ENCODE measurements at places on chromosomes 3 and 15. TPM values are rescaled to one million over a fixed set of nuclear protein-coding genes. Genes with fewer than 3 reads are reported as not detected.
A peak's percentile ranks its signal among the peaks of the same experiment; 100 is the strongest.

DNA sequence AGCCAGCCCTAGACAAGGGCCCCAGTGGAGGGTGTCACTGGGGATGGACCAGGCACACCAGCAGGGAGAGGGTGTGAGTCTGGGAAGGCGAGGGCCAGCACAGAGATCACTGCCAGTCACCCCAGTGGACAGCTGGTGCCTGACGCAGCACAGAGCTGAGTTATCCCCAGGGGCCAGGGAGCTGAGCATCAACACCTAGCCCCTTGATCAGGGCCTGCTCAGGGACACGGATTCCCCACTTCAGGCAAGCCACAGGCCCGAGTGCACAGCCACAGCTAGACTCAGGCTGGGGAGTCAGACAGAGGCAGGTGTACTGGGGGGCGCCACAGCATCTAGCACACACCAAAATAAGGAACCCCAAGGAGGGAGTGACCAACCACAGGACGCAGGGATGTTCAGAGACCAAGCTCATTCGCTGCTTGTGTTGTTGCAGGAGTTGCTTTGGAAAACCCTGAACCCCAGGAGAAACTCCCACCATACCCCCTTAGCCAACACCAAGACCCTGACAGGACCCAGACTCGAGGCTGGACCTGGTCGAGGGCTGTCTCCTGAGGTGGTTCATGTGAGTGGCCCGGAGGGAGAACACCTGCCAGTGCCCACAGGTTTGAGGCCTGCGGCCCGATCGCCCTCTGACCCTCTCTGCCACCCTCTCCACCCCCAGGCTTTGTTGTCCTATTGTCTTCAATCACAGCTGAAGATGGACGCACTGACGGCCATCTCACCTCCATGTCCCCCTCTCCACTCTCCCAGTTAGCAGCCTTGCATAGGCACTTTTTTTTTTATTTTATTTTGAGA, 146.8 kb downstream of the TPRA1 start:
- ATAC-seq = no peak

DNA sequence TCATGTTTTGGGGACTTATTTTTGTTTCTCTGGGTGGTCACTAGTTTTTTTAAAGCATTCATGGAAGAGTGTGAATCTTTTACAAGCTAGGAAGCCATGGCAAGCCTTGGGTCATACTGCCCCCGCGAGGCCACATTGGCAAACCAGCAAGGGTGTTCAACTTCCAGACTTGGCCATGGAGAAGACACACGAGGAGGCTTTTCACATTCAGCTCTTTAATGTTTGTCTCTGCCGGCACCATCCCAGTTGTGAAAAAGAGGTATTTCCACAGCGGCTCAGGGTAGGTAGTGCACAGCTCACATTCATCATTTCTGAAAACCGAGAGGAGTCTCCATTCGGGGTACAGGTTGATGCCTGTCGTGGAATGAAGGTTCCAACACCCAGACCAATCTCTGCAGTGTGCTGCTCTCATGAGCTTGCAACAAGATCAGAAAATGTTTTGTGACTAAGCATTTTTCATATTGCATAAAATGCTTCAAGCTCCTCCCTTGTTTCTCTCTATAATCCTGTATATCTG, 7.7 kb downstream of the CCR5 start:
- peak; percentile 51 for ATAC-seq

DNA sequence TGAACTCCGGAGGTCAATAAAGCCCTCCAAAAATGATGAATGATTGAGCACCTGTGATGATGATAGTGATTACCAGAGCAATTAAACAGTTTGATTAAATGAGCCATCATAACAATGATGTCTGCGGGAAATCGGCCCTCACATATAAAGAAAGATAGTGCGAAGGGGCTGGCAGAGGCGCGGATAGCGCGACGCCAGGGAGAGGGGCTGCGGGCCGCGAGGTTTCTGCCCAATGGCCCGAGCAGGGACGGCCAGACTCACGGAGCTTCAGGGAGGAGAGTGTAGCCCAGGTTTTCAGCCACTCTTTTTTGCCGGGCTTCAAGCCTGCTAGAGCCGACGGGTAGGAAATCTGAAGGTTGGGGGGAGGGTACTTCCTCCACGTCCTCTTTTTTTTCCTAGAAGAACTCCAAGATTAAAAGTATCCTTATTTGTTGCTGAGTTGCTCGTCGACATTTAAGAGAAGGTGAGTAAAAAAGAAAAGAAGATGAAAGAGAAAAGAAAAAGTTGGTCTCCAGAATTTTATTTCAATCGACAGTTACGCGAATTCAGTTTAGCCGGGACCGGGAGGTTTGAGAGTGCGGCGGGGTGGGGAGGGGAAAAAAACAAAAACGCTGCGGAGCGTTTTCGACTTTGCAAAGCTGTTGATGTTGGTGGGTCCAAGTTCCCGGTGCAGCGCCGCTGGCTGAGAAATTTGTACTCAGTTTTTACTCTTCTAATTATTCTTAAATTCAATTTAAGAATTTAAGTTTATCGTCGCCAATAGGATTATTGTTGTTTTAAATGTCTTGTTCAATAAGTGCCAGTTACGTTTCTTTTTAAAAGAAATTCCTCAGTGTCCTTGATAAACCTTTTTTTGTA, 2.2 kb upstream of the MEIS2 start:
- no peak for ATAC-seq

DNA sequence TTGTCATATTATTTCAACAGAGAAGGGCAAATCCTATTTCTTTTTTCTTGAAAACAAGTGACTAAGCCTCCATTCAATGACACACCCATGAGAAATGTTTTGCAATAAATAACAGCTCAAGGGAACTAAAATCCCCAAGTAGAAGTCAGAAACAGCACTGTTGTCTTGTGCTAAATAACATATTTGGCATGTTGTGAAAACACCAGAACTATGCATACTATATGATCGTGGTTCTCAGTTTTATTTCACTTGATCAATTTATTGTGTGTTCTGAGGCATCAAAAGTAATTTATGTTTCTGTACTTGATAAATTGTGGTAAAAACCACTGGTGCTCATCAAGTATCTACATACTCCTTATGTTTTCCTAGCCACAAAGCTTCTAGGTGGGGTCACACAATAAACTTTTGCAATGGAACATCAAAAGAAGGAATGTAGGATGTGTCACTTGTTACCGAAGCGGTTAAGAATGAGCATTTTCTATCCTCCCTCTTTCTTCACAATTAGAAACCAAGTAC, 691.7 kb upstream of the CBLB start:
- ATAC-seq = no peak

GRCh38 chr3:66010348-66010738, 28.4 kb downstream of the MAGI1 start:
- no peak for ATAC-seq

GRCh38 chr3:152040319-152040718, 166.9 kb downstream of the SUCNR1 start:
- no peak for ATAC-seq

GRCh38 chr3:37016903-37017302, 23.6 kb downstream of the MLH1 start:
- ATAC-seq = no peak

- ATAC-seq = no peak
These were observed 901.7 kb downstream of the PLOD2 start for GRCh38 chr3:145259166-145259880.

GRCh38 chr3:106420628-106421027, 551.8 kb upstream of the CBLB start:
- no peak for ATAC-seq

DNA sequence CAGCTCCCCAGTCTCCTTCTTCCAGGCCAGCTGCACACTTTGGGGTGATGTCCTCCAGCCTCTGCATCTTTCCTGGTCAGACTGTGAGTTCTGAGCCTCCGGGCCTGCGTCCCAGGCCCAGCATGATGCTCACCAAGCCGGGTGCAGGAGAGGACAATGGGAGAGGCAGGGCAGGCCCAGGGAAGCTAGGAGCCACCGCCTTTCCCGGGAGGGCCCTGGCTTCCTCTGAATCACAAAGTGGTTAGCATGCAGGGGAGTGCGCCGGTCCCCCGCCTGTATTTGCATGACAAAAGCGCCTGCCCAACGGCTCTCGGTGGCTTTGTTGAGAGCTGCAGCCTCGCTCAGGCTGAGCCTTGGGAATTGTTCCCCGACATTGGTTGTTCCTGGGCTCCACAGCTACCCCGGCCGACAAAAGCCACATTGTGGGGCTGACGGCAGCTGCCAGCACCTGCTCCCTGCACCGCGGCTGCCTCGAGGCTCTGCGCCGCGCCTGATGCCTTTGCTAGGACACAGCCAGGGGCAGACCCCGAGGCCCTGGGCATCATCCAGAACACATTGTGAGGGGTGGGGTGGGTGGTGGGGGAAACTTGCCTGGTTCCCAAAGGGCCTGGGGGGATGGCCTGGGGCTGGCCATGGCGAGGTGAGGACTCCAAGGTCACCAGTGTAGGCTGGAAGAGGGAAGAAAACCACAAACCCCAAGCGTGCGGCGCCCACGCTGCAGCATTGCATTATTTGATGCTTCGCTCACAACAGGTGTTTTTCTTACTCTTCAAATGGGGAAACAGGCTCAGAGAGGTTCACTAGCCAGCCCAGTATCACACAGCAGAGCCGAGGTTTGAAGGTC, 20.0 kb upstream of the KLF13 start:
- peak; percentile 92 for ATAC-seq

- no peak for ATAC-seq
These were observed 111.7 kb downstream of the XXYLT1 start for GRCh38 chr3:195159117-195159813.

- ATAC-seq = no peak
These were observed 125.8 kb downstream of the KBTBD8 start for GRCh38 chr3:67123914-67124313.

DNA sequence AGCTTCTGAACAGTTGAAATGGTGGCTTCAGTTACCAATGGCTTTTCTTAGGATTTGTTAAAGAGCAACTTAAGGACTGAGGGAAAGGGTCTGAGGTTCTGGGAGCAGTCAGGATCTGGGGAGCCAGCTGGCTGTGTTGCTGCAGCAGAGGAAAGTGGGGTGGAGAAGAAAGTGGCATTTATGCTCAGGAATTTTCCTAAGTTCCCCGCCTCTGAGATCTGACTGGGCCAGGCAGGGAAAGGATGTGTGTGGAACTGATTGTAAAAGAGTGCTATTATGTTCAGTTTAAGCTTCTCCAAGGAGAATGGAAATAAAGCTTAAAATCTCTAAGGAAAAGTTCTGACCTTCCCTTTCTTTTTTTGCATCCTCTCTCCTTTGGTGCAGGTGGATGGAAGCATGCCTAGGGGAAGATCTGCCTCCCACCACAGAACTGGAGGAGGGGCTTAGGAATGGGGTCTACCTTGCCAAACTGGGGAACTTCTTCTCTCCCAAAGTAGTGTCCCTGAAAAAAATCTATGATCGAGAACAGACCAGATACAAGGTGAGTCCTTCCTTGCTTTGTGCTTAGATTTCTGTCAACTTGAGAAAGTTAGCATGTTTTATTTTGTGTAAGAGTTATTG, 37.8 kb downstream of the IQGAP1 start:
- no peak for ATAC-seq

The MAP4 gene
- 107 TPM for total RNA-seq

The CHST13 gene
- not detected for total RNA-seq

The PRR23B gene
- total RNA-seq = not detected
